ENCODE measurements at places on chromosomes 2 and 18.

GRCh38 chr18:75204269-75204731 lies 4.6 kb downstream of the PTGR3 start:
- peak; percentile 45 for DNase-seq

- DNase-seq, result peak; percentile 8
Measured at GRCh38 chr2:186887107-186888090, 38.4 kb upstream of the ZSWIM2 start.

DNA sequence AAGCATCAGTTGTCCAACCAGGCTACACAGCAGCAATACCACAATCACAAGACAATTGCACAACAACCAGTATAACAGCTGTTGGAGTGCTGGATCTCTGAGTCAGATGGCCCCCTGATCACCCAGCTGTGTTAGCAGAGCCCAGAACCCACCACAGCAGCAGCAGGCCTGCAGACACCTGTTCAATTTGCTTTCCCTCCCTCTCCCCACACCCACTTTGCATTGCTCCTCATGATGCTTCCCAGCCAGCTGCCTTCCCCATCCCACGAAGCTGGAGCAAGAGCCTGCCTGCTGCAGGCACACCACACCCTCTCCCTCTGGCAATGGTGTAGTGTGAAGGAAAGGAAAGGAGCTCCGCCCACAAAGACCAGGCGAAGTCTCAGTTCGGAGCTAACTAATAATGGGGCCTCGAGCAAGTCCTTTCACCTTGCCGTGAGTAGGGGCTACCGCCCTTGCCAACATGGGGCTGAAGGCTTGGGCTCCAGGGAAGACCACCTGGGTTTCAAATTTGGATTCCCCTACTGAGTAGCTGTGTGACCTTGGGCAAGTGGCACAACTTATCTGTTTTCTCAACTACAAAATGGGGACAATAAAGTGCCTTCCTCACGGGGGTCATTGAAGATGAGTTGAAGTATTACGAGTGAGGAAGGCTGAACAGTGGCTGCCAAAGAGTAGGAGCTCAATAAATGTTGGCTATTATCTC lies 19.4 kb upstream of the ZBTB7C start:
- no peak for DNase-seq

DNA sequence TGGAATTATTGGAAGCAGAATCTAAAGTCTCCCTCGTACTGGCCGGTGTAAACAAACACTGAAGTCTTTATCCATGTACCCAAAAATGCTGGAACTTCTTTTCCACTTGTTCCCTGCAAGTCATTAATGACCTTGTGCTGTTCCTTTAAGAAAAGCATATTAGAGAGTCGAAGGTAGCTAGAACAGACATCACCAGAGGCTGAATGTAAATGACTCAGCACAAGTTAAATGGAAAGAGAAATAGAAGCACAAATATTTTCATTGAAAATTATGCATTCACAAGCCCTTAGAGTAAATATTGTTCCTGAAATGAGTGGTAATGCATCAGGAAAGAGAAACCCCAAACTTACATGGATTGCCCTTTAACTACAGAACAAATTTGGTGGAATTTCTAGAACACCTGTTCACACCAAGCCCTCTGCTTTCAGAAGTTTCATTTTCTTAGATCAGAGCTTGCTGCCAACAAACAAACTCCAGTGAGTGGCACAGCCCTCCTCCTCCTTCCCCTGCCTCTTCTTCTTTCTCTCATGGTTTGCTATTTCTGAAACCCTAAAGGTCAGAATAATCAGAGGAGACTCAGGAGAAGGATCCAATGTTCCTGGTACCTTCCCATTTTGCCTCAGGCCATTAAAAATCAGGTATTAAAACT lies 264.3 kb downstream of the TXNL1 start:
- no peak for DNase-seq

GRCh38 chr2:238507836-238508235 lies 81.1 kb downstream of the ASB1 start:
- DNase-seq, result no peak

DNA sequence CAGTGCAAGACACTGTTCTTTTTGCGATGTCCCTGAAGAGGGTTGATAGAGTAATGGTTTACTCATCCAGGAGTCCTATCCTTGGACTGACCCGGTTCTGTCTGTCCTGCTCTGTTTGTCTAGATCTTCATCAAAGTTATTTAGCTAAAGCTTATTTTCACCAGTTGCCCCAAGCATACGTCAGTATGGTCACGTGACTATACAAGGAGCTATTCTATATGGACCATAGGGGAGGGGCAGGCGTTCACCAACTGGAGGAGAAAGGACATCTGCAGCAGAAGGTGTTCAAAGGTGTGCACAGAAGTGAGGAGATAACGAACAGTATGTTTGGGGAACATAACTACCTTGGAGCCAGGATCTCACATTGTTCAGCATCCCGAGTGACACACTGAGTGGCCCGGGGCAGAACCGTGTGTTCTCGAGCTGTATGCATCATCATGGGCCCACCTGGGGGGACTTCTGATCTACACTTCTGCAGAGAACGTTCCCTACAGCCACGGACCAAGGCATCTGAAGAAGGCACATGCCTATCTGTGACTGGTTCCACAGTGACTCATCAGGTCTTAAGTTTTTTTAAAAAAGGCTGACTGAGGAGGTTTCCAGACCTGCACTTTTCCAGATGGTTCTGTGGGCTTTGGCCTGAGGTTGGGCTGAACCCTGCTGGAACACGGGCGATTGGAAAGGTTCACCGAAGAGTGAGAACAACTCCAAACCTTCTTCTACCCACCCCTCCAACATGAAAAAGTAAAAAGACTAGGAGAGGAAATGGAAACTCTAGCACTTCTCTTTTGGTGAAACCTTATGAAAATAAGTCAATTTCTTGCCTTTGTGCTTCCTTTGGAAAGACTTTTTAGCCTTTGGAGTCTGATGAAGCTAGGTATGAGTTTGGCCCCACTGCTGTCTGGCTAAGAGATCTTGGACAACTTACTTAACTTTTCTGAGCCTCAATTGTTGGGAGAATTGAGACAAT lies 68.6 kb upstream of the YWHAQ start:
- DNase-seq, result peak; percentile 60

DNA sequence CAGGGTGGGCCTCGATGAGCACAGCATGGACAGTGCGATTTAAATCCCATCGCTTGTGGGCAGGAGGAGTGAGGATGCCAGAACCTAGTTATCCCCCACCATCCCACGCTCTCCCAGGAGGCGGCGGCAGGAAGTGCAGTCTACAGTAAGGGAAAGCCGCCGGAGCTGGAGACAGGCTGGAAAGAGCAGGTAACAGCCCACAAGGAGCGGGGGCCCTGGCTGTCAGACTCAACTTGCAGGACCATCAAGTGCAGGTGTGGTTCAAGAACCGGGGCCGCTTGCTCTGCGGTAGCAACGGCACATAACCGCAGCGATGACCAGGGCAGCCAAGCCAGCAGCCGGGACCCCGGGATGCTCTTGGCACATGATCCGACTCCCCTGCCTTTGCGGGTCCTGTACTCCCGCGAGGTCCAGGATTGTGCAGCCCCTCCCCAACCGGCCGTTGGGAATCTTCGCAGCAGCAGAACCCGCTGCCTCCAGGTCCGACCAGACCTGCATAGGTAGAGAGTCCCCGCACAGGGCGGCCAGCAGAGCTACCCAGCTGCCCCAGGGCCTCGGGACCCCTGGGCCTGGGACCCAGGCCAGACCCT lies 82.1 kb downstream of the BIN1 start:
- DNase-seq, result peak; percentile 55

GRCh38 chr18:62537042-62537894 lies 14.4 kb downstream of the ZCCHC2 start:
- DNase-seq, result no peak

DNA sequence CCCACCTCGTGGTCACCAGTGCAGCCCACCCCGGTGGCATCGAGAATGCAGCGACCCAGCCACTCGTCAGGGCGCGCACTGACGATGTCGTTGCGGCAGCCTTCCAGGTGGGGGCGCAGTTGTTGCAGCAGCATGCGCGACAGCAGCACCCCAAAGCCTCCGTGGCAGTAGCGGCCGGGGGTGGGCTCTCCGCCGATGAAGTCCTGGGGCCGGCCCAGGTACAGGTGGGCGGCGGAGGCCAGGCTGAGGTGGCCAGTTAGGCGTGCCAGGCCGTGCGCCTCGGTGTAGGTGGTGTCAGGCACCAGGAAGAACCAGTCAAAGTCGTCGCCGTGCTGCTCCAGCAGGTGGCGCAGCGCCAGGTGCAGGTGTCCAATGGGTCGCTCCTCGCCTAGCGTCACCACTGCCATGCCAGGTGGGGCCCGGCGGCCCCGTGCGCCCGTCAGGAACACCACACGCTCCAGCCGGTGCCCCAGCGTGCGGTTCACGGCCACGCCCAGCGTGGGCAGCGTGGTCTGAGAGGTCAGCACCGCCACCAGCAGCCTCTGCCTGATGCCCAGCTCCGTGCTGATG lies 1.9 kb downstream of the CHPF start:
- DNase-seq, result peak; percentile 66

DNA sequence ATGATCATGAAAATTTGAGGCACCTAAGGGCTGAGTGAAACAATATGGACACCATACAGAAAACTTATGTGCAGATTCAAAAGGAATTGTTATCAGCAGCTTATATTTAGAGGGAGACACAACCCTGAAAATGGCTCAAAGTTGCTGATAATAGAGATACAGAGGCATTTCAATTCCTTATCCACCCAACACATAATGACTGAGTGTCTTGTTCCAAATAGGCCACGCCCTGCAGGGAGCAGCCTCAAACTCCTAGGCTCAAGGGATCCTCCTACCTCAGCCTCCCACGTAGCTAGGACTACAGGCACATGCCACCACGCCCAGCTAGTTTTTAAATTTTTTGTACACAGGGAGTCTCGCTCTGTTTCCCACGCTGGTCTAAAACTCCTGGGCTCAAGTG lies 79.0 kb downstream of the LBH start:
- no peak for DNase-seq

DNA sequence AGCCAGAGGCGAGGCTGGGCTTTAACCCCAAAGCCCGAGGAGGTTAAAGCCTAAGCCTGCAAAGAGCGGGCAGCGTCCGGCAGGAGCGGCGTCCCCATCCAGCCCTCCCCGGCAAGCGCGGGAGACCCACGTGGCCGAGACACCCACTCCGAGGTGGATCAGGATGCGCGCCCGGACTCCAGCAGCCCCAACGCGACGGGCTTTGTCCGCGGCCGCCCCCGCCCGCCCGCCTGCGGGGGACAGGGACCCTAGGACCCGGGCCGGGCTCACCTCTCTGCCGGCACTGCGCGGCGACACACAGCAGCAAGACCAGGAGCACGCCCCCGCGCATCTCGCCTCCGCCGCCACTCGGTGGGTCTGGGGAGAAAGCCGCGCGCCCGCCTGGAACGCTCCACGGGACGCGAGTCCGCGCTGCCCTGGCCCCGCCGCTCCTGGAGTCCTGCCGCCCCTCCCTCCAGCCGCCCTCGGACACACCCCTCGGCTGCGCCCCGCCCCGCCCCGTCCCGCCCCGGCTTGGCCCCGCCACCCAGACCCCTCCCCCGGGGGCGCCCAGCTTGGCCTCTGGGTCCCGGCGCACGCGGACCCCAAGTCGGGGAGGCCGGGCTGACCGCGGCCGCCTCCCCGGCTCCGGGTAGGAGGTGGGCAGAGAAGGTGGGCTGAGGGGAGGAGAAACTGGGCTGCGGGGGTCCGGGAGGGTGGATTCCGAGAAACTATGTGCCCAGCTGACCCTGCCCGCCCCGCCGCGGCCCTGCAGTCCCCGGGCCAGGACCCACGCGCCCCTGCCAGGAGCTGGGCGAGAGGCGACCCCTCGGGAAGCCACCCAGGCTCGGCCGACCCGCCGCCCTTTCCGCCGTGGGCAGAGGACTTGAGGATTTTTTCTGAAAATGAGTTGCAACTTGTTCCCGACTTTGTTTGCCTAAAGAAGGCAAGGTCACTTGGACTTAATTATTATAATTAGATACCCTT lies at the start of gene LAMA1:
TSS of gene LAMA1 (minus strand) at position 408 of the 966 bp plus-strand sequence. CDS start at position 331, 77 bp downstream.
- peak; percentile 89 for DNase-seq

DNA sequence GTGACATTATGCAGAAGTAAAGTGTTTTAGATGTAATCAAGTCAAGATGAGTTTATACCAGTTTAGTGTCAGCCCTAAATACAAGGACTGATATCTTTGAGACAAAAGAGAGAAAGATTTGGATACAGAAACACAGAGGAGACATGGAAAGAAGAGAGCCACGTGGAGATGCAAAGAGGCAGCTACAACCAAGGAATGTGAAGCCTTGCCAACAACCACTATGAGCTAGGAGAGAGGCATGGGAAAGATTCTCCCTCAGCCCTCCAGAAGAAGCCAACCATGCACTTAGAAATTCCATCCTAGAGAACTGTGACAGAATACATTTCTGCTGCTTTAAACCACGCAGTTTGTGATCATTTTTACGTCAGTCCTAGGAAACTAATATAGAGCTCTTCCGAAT lies 217.2 kb downstream of the DOK6 start:
- DNase-seq, result no peak

DNA sequence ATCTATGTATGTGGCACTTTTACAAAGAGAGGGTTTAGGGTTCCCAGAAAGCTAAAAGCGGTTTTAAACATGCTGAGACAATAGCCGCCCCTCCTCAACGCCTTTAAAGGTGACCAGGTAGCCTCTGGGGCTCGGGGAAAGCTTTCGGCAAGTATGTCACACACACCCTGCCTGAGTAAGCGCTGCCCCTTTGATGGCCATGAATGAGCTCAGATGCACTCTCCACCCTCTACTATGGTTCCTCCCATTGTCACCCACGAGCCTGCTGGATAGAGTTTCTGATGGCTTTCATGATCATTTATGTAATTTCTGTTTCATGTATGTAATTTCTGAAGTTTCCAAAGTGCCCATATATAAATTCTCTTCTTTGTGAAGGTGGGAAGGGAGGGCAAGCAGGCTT lies 44.1 kb upstream of the GRHL1 start:
- DNase-seq, result no peak

DNA sequence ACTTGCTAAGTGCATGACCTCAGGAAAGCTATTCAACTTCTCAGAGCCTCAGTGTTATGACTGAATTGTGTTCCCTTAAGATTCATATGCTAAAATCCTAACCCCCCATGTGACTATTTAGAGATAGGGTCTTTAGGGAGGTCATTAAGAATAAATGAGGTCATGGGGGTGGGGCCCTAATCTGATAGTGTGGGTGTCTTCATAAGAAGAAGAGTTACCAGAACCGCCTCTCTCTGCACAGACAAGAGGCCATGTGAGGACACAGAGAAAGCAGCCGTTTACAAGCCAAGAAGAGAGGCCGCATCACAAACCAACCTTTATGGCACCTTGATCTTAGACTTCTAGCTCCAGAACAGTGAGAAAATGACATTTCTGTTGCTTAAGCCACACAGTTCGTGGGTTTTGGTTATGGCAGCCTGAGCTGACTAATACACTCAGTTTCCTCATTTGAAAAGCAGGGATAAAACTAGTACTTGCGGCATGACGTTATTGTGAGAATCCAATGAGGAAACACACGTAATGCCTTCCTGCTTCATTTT lies 9.9 kb downstream of the SH2D6 start:
- DNase-seq, result no peak

DNA sequence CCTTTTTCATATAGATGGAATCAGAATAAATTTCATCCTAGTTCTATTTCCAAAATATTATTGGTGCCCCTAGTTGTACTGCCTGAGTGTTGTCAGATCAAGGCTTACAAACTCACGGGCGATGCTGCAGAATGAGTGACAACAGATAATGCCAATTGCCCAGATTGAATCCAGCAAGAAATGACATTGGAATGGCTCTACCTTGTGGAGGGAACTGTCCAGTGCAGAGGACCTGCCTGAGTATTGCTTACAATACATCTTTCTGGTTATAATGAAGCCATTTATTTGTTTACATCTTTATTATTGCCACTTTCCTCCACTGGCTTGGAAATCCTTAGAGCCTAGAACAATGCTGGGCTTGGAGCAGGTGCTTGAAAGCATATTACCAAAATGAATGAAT lies 7.8 kb upstream of the IL1R2 start:
- DNase-seq, result no peak

GRCh38 chr2:124480958-124481357 lies 455.9 kb downstream of the CNTNAP5 start:
- DNase-seq, result no peak

Measured in cardiac muscle cell (in vitro differentiated cells and primary cell).